NCI-H526 treated with DMSO at 0.1 percent for 48 hours (cell line): ENCODE measurements at places on chromosomes 5 and 9.

DNA sequence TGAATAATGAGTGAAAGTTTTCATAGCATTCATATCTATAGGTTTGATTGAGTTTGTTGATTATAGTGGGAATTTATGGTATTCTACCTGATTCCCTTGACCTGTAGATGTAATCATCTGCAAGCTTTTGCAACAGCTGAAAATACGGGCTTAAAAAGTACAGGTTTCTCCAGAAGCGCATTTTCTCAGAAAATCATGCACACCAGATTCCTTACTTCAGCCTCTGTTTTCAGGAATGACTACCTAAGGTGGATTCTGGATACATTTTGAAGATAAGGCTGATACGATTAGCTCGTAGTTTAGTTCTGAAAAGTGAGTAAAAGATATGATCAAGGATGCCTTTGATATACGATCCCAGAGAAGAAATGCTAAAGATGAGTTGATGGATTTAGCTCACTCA is 694.8 kb upstream of the CDH10 start:
- DNase-seq = no peak

- DNase-seq = no peak
These were observed 256.8 kb upstream of the TNC start for GRCh38 chr9:115374724-115375268.

- DNase-seq = no peak
These were observed 318.0 kb downstream of the ADAMTS6 start for GRCh38 chr5:65163698-65164097.

DNA sequence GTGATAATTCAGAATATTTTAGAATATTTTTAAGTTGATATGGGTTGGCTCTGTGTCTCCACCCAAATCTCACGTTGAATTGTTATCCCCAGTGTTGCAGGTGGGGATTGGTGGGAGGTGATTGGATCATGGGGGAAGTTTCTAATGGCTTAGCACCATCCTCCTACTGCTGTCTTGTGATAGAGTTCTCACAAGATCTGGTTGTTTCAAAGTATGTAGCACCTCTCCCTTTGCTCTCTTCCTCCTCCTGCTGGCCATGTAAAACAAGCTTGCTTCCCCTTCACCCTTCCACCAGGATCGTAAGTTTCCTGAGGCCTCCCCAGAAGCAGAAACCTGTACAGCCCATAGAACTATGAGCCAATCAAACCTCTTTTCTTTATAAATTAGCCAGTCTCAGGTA is 214.6 kb upstream of the C9orf72 start:
- no peak for DNase-seq

DNA sequence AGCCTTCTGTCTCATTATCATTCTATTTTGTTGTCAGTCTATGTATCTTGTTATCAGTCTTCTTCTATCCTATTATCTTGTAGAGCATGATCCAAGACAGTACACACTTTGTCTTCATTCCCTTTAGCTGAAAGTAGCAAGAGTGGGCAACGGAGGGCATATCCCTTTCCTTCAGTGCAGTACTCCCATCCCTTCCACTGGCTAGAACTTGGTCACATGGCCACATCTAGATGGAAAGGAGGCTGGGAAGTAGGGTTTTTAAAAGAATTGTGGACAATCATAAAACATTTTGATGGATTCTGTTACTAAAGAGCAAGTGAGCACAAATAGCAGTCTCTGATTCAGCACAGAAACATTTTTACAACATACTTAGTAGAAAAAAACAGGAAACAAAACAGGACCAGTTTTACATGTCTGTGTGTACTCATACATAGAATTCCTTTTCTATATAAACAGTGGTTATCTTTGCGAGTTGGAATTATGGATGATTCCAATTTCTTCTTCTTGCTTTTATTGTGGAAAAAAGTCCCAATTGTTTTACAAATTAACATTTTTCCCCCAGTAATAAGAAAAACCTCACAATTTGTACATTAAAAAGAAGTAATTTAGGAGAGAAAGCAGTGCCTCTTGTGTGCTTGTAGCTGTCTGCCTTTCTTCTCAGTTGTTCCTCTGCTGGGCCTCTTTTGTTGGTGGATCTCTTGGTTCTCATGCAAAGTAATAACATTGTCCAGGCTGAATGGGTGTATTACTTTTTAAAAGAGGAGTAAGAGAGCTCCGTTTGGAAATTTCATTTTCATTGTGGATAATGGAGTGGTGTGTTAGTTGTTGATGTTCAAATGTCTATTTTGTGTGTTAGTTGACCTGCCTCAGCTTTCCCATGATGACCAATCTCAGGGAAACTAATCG is 410.9 kb upstream of the TRPC7 start:
- DNase-seq = no peak

DNA sequence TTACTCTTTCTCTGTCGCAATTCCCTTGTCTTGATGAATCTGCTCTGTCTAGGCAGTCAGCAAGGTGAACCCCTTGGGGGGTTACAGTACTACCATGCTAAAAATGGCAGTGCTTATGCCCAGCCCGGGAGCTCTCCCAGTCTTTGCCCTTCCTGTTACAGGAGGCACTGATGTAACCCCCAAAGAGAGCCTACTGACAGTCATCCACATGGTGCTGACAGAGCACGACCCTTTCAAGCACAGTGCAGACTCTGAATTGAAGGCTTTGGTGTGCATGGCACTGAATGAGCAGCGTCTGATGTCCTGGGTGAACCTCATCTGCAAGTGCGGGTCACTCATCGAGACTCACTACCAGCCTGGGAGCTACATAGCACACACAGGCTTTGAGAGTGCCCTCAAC is 34.5 kb upstream of the SLC36A2 start:
- DNase-seq = no peak

DNA sequence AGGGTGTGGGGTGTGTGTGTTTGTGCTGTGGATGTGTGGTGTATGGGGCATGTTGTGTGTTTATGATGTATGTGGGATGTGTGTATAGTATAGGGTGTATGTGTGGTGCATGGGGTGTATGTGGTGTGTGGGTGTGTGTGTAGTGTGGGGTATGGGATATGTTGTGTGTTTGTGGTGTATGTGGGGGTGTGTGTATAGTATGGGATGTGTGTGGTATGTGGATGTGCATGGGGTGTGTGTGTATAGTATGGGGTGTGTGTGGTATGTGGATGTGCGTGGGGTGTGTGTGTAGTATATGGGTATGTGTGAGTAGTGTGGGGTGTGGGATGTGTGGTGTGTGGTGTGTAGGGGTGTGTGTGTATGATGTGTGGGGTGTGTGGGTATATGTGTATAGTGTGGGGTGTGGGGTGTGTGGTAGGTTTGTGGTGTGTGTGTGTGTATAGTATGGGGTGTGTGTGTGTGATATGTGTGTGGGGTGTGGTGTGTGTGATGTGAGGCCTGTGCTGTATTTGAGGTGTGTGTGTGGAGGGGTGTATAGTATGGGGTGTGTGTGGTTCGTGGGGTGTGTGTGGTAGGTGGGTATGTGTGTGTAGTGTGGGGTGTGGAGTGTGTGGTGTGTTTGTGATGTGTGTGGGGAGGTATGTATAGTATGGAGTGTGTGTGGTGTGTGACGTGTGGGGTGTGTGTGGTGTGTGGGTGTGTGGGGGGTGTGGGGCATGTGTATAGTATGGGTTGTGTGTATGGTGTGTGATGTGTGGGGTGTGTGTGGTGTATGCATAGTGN is 10.5 kb downstream of the ECSCR start:
- no peak for DNase-seq

DNA sequence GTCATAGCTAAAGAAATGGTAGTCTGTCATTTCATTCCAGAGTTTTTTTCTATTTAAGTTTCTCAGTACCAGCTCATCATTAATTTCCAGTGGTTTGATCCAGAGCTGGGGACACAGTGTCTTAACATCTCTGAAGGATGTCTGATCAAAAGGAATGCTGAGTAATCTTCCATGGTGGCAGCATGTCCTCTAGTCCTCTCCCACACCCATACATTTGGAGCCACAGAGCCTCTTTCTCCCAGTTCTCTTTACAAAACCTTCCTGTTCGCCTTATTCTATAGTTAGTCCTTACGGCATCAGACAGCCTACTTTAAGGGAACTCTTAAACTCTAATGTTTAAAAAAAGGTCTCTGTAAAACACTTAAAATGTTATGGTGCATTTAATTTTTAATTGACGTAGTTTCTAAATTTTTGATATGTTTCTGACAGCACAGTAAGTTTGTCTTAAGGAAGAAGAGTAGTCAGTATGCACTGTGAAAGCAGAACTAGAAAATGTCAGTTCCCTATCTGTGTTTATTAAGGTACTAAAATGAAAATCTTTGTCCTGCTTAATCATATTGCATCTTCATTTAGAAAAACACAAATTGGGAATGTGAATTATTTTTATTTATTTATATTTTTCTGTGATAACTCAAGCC is 96.8 kb downstream of the INIP start:
- no peak for DNase-seq

- no peak for DNase-seq
These were observed 234.9 kb downstream of the SH3GL2 start for GRCh38 chr9:17813798-17814197.

DNA sequence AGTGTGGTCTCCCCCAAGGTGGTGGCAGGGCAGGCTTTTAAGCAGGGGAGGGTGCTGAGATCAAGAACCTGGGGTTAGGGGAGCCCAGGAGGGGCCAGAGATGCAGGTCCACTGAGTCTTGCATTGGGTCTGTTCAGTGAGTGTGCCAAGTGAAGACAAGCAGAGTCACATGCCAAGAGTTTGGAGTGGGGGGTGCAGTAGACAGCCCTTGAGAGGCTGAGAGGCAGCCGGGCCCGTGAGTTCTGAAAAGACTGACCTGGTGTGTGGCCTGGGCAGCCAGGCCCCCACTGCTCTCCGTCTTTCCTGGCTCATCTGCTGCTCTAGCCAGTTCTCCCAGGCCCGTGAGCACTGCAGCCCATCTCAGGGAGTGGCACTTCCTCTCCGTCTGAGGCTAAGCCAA is 120.0 kb downstream of the DAB2IP start:
- no peak for DNase-seq

- no peak for DNase-seq
These were observed 6.8 kb upstream of the SUSD3 start for GRCh38 chr9:93051680-93052089.

DNA sequence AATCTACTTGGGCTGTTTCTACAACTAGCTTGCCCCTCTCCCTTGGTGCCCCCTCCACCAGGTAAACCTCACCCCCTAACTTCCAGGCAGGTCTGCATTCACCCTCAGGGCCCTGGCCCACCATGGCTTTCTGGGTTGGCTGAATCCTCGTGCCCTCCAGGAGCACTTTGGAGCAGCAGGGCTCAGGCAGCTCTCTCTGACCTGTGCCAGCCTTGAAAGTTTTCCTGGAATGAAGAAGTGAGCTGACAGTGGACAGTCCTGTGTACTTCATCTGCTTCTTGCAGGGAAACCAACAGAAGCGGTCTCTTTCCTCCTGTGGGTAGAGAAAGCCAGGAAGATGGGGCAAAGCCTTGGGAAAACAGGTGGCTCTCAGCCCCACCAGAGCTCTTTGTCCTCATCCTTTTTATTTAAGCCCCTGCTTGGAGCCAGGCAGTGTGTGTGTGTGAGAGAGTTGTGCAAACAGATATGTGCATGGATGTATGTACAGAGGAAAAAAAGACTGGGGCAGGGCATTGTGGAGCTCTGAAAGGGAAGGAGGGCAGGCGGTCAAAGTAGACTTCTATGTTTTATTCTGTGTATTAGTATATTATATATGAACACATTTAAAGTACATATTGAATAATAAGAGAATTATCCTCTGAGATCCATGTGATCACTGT is 62.3 kb upstream of the SPRY4 start:
- no peak for DNase-seq
